ENCODE measurements at places on chromosomes 1 and 21.

GRCh38 chr1:29708796-29709703 is 472.7 kb downstream of the PTPRU start:
- DNase-seq, result no peak

GRCh38 chr1:111801071-111801850 is 45.6 kb downstream of the DDX20 start:
- no peak for DNase-seq

DNA sequence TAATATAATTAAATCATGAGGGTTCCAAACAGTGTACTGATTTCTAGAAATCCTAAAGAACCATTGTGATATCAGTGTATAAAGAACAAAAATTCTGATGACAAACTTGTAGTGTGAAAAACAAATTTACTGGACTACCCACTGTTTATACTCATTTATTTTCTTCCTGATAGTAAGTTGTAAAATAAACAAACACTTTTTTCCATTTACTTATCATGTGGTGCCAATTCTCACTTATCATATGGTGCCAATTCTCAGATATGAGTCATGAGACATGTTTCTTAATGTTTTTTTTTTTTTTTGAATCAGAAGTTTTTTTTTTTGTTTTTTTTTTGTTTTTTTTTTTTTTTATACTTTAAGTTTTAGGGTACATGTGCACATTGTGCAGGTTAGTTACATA is 137.7 kb downstream of the LEPR start:
- DNase-seq, result no peak

GRCh38 chr1:109479311-109479710 is 4.4 kb upstream of the ATXN7L2 start:
- DNase-seq, result no peak

DNA sequence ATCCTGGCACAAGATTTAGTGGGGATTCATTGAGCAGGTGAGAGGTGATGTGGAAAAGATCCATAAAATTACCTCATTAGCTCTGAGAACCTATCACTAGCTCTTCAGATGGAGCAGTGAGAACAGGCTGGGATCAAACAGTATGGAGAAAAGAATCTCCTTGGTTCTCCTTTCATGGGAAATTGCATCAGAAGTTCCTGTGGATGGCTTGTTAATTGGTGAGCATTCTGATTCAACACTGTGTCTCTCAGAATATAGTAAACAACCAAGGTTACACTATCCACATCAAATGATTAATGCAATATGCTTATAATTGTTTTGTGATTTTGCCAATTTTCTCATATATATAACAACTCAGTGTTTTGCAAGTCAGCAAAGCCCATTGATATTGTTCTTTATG is 8.3 kb upstream of the CD55 start:
- no peak for DNase-seq

GRCh38 chr1:31798433-31799195 is 17.2 kb downstream of the SPOCD1 start:
- DNase-seq, result no peak

DNA sequence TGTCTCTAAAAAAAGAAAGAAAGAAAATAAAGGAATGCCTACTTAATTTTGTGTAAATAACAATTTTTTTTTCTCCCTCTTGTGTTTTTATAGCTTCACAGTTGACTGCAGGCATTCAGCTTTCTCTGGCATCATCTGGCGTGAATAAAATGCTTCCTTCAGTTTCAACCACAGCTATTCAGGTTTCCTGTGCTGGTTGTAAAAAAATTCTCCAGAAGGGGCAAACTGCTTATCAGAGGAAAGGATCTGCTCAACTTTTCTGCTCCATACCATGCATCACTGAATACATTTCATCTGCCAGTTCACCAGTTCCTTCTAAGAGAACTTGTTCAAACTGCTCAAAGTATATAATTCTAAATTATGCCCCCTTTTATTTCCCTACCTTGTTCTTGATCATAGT is 18.0 kb downstream of the ZMYM1 start:
- no peak for DNase-seq

- peak; percentile 27 for DNase-seq
Measured at GRCh38 chr1:152111515-152111968, 3.7 kb downstream of the TCHH start.

GRCh38 chr1:8016210-8016894 is 9.8 kb downstream of the ERRFI1 start:
- DNase-seq, result no peak

GRCh38 chr1:96598416-96599168 is 123.0 kb upstream of the PTBP2 start:
- DNase-seq, result no peak

DNA sequence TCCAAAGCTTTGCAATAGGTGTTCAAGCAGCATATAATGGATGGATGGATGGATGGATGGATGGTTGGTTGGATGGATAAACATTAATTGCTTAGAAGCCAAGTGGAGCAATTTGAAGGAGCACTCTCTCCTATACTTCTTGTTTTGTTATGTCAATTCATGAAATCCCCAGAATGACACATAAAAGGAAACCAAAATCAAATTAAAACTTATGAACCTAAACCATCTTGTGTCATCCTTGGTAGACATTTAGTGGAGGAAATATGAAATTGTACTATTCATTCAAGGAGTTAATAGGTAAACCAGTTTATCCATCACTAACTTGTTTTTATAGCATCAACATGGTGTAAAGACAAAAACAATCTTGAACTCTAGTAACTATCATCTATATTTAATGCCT is 122.5 kb downstream of the NR5A2 start:
- no peak for DNase-seq

- DNase-seq, result peak; percentile 51
Measured at GRCh38 chr1:65958561-65959350, 166.1 kb downstream of the PDE4B start.

DNA sequence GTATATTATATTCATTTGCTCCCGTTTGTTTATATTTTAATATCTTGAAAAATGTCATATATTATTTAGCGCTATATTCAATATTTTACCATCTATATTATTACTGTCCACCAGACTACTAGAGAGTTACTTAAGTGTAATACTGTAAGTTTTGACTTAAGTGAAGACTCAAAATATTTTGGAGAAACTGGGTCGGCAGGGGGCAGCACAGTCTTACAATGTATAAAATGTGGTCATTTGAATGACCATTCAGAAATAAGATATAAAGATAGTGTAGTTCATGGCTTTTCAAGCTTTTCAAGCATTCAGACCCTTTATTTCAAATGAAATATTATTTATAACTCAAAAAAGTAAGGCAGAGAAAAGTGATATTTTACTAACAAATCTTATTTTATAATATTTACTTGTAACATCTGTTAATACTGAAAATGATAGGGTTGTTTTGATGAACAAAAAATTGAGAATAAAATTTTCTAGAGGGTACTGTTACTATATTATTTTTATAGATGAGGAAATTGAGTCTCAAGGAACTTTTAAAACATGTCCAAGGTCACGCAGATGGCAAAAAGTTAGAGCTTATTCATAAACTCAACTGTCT is 89.0 kb upstream of the SERTAD4 start:
- DNase-seq, result peak; percentile 38

GRCh38 chr1:152953761-152954160 is 6.8 kb downstream of the SPRR5 start:
- DNase-seq, result no peak

GRCh38 chr1:204716660-204717059 is 31.1 kb upstream of the LRRN2 start:
- DNase-seq, result no peak

DNA sequence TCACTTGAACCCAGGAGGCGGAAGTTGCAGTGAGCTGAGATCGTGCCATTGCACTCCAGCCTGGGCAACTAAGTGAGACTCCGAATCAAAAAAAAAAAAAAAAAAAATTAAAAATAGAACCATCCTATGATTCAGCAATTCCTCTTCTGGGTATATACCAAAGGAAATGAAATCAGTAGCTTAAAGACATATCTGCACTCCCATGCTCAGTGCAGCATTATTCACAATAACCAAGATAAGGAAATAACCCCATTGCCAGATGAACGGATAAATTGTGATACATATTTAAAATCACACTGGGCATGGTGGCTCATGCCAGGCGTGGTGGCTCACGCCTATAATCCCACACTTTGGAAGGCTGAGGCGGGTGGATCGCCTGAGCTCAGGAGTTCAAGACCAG is 23.8 kb downstream of the ALDH9A1 start:
- DNase-seq, result no peak

DNA sequence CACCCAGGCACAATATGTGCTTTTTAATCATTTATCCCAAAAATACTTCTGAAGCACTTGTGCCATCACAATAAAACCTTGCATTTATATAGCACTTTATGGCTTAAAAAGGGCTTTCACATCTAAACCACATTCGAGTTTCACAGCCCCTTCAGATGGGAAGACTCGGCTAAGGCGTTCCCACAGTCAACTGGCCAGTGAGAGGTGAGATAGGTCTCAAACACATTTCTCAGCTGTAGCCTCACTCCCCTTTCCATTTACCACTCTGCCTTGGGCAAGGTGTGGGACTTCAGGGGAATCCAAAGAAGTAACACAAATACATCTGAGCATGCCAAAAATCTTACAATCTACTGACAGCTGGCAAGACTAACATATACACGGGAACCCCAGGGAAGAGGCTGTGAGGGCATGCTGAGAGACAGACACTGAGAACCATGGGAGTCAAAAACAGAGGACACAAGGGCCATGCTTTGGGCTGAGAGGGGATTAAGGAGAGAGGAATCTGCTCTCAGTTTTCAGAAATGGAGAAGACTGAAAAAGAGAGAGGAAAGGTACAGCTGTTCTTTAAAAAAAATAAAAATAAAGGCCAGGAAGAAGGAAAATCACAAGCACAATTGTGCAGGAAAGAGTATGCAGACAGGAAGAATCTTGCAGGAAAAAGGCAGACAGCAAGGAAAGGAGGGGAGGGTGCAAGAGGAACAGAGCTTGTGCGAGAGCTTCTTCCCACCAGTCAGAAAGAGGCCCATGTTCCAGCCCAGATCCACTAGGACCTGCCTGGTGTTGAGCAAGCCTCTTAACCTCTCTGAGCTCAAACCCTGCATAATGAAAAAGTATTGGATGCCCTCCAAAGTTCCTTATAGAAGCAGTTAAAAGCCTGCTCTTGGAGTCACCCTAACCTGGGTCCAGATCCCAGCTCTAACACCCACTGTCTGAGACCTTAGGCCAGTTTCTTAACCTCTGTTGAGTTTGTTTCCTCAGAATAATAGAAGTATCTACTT is 73.5 kb downstream of the JAK1 start:
- no peak for DNase-seq

DNA sequence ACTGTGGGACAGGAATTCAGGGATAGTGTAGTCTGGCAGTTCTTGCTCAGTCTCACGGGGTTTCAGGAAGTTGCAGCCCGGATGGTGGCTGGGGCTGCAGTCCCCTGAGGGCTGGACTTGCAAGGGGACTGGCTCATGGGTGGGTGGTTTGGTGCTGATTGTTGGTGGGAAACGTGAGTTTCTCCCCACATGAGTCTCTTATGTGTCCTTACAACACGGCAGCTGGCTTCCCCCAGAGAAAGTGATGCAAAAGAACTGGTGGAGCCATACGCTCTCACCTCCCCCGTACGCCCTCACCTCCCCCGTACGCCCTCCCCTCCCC is 64.9 kb downstream of the EVA1C start:
- DNase-seq, result no peak

DNA sequence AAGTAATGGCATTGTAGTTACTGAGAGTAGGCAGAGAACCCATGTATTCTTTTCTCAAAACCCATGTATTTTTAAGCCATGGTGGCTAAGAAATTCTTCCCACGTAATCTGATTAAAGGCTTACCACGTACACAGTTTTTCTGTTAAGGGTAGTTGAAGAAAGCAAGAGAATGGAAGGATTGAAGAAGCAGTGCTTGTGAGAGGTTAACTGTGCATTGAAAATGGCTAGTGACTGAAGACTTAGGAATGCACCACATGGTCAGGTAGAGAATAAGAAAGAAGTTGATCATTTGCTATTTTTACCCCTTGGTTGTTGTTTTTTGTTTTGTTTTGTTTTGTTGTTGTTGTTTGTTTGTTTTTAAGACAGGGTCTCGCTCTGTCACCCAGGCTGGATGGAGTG is 178.9 kb upstream of the SNX7 start:
- DNase-seq, result no peak

DNA sequence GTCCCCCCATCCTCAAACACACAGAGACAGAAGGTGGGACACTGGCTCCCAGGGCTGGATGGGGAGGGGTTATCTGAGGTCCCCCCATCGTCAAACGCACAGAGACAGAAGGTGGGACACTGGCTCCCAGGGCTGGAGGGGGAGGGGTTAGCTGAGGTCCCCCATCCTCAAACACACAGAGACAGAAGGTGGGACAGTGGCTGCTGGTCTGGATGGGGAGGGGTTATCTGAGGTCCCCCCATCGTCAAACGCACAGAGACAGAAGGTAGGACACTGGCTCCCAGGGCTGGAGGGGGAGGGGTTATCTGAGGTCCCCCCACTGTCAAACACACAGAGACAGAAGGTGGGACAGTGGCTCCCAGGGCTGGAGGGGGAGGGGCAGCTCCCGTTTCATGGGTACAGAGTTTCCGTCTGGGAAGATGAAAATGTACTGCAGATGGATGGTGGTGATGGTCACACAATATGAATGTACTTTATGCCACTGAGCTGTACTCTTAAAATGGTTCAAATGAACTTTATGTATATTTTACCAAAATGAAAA is 69.2 kb downstream of the SCCPDH start:
- DNase-seq, result no peak

DNA sequence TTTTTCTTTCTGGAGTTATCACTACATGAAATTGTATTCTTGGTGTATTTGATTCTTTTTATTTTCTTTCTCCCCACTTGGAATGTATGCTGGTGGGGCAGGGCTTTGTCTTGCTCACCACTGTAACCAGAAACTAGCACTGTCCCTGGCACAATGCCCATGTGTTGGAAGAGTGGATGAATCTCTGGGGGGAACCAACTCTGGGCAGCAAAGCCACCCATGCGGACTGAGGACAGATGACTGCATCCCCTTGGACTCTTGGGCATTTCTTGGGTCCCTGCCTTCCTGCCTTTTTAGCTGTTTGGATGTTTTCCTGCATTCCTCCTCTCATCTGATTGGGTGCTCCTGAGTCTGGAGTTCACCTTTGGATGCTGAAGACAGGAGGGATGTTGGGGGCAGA is 6.1 kb downstream of the CYP4B1 start:
- DNase-seq, result no peak

DNA sequence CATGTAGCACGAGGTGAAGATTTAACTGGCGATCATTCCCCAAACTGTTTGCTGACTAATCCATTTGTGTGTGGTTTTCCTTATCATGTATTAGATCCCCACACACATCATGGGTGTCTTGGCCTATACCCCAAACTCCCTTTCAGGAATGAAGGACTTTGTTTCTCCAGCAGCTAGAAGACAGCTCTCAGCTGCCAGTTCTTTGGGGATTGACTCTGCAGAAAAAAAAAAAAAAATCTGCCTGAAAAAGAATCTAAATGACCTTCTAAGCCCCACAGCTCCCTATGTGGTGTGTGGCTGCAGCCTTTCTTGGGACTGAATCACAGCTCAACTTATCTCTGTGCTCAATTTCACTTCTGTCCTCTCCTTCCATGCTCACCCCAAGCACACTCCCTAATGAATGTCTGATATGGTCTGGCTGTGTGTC is 256.3 kb upstream of the DUSP10 start:
- no peak for DNase-seq

- no peak for DNase-seq
Measured at GRCh38 chr1:226945106-226945857, 5.2 kb downstream of the COQ8A start.
